ENCODE measurements at places on chromosomes 12 and 14.

- DNase-seq, result peak; percentile 8
Observed at GRCh38 chr14:26008290-26008689, 589.5 kb downstream of the NOVA1 start.

GRCh38 chr12:91695964-91696363 is 449.7 kb downstream of the BTG1 start:
- no peak for DNase-seq

DNA sequence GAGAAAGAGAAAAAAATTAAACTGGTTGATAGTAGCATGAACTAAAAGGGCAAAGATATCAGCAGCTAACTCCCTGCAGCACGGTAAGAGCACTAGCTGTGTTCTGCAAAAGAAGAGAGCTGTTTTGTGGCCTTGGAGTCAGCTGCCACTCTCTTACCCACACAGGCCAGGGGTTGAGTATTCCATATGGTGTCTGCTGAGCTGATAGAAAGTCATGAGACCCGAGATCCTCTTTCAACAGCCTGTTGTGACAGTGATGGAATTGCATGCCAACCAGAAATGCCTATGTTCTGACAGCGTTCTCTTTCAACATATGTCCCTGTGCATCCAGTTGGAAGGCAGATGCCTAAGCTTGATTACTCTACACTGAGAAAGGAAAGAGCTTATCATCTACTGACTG is 39.9 kb downstream of the TMTC1 start:
- peak; percentile 12 for DNase-seq

- DNase-seq, result no peak
Observed at GRCh38 chr12:90084018-90084417, 375.4 kb upstream of the ATP2B1 start.

- DNase-seq, result no peak
Observed at GRCh38 chr12:111149299-111149698, 219.6 kb downstream of the PHETA1 start.

DNA sequence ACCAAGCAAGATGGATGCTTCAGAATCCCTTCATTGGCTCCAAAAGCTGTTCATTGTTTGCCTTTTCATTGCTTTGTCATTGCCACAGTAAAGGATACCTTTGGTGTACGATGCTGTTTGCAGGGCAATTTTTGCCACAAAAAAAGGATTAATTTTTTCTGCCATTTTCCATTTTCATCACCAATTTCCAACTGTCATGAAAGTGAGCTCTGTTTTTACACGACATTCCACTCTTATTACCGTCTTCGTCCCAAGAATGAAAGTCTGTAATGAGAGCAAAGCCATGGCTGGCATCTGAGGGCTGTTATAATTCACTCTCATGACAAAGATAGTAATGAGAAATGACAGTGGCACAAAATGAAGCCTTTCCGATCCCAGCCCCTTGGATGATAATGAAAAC is 272.7 kb upstream of the DCN start:
- no peak for DNase-seq

GRCh38 chr12:12582895-12583303 is 20.2 kb upstream of the DUSP16 start:
- peak; percentile 58 for DNase-seq

DNA sequence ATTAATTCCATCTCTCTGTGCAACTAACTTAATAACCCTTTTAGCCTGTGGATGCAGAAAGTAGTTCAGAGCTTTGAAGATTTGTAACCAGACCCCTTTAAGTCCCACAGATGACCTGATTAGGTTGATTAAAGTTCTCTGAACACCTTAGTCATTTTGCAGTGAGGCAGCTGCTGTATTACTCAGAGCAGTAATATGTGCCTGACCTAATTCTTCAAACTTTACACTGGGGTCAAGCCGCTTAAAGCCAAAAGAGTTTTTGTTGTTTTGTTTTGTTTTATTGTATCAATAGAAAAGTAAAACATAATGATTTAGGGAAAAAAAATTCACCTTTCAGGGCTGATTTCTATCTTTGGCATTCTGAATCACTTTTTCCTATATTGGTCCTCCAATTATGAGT is 78.6 kb upstream of the PLEKHG7 start:
- DNase-seq, result no peak

GRCh38 chr14:45906257-45906656 is 653.3 kb upstream of the MIS18BP1 start:
- no peak for DNase-seq

- DNase-seq, result no peak
Observed at GRCh38 chr12:103824845-103825244, 16.2 kb downstream of the NT5DC3 start.

DNA sequence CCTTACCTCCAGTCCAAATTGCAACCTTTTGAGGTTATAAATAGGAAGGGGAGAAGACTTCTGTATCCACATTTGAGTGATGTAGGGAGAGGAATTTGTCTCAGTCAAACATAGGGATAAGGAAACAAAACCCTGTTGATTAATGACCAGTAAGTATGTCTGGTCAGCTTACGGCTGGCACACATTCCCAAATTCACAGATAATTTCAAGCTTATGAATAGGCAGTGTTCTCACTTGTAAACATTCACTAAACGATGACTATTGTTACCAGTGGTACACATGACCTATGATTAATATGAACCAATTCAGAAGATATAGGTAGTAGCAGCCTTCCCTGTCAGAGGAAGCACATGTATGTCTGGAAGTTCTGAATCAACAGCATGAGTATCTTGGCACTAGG is 33.0 kb upstream of the SLC5A8 start:
- no peak for DNase-seq

DNA sequence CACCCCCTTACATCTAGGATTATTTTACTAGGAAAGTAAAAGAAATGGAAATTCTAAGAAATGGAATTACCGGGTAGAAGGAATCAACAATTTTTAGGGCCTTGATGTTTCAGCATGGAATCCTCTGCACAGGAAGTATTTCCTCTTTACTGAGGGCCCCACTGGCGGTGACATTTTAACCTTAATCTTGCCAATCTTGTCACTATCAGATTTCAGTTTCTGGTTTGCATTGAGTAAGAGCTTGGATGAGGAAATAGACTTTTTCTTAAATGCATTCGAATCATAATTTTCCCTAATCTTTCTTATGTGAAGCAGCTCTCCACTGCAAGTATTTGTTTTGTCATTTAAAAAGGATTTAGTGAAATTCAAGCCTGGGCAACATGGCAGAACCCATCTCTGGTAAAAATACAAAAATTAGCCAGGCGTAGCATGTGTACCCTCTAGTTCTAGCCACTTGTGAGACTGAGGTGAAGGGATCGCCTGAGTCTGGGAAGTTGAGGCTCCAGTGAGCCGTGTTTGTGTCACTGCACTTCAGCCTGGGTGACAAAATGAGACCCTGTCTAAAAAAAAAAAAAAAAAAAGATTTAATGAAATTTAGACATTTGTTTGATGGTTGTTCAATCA is 40.7 kb downstream of the TPCN1 start:
- no peak for DNase-seq

DNA sequence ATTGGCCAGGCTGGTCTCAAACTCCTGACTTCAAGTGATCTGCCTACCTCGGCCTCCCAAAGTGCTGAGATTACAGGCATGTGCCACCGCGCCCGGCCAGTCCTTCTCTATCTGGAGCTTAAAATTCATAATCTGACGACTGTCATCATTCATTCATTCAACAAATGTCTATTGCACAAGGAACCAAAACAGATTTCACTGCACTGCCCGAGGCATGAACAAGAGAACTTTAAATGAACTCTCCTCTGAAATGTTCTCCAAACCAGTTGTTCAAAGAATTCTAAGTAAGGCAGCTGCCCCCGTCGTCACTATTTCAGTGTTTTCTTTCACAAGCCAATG is 44.8 kb upstream of the METAP2 start:
- DNase-seq, result peak; percentile 11

GRCh38 chr14:51901475-51902024 is 41.1 kb downstream of the GNG2 start:
- DNase-seq, result no peak

DNA sequence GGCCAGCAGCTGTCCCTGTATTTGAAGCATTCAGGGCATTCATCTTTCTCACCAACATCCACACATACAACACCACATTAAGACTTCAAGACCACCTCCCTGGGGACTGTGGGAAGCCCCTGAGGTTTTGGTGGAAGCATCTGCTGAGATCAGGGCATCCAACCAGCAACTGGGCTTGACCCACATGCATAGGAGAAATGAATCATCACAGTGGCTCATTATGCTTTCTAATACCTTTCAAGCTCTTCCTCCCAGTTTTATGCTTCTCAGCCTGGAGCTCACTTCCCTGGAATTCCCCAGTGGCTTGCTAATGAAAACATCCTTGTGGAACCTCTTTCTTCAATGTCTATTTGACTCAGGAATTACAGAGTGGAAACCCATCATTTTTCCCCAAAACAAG is 21.4 kb upstream of the CMKLR1 start:
- no peak for DNase-seq

DNA sequence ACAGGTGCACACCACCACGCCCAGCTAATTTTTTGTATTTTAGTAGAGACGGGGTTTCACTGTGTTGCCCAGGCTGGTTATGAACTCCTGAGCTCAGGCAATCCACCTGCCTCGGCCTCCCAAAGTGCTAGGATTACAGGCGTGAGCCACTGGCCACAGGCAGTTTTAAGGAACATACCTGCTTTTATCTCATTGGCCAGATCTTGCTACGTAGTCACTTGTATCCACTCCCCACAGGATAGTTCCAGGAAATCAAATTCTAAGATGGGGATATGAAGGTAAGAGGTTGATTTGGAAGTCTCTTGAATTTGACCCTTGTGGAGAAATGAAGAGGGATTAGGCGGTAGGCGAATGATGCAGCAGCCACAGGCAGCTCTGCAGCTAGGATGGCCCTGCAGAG is 8.8 kb upstream of the PLEKHG6 start:
- DNase-seq, result no peak

GRCh38 chr12:92551853-92552397 is 150.9 kb upstream of the PLEKHG7 start:
- DNase-seq, result peak; percentile 44

DNA sequence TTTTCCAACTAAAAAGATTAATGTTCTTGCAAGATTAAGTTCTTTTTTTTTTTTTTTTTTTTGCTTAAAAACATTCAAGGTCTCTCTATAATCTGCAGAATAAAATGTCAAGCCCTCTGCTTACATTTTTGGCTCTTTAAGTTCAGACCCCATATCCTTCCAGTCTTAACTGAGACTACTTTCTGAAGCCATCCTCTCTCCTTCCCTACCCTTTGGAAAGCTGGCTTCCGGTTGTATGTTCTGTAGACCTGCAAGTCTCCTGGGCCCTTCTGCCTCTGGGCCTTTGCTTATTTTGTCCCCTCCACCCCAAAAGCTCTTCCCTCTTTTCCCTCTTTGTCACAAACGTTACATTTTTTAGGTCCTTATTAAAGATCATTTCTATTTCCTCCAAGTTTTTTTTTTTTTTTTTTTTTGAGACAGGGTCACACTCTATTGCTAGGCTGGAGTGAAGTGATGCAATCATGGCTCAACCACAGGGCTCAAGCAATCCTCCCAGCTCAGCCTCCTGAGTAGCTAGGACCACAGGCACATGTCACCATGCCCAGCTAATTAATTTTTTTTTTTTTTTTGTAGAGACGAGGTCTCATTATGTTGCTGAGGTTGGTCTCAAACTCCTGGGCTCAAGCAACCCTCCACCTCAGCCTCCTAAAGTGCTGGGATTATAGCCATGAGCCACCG is 46.5 kb downstream of the PTPRB start:
- no peak for DNase-seq

DNA sequence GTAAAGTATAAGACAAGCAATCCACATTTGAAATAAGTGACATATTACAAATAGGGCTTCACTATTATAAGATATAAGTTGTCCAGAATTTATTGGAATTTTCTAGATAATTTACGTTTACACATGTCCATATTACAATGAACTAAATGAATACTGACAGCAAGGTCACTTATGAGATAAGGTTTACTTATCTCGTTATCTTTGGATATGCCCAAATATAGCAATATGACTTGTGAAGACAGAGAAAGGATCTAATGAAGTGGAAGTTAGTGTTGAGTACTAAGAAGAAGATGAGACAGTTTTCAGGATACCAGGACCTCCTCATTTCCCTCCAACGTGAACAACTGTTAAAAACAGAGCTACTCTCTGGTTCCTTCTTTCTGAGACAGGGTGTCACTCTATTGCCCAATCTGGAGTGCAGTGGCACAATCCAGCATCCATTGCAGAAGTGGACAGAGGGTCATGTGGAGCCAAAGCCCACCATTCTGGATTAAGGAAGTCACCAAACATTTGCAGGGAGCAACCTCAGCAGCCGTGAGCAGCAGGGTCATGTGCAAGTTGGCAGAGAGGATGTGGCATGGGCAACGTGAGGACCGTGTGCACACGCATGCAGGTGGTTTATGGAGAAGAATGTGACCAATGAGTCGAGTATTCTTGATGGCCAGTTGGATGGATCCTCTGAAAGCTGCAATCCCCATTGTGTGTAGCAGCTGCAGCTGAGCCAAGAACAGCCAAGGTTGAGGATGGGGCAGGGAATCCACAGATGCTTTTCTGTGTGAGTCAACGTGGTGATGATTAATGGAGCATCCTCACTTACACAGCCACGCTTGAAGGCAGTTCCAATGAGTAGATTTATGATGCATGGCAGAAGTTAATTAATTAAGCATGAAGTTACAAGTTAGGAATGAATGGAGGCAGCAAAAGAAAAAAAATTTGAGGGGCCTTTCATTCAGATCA is 111.0 kb downstream of the BICD1 start:
- no peak for DNase-seq

- no peak for DNase-seq
Observed at GRCh38 chr14:99241325-99242010, 30.5 kb downstream of the BCL11B start.

GRCh38 chr12:33672836-33673577 is 233.4 kb upstream of the SYT10 start:
- no peak for DNase-seq

- DNase-seq, result peak; percentile 23
Observed at GRCh38 chr14:62138593-62138992, 376.4 kb downstream of the SNAPC1 start.

DNA sequence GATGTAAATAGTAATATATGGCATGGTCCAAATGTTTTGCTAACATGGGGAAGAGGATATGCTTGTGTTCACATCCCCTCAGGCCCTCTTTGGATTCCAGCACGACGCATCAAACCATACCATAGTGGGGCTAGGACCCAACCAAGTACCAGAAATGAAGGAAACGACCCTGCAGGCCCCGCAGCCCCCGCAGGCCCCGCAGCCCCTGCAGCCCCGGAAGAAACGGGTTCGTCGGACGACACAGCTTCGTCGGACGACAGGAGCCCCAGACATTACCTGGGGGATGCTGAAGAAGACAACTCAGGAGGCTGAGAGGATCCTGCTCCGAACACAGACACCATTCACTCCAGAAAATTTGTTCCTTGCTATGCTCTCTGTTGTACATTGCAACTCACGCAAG is 119.9 kb downstream of the PPHLN1 start:
- DNase-seq, result no peak

- DNase-seq, result peak; percentile 73
Observed at GRCh38 chr12:26831951-26832821, 808 bp downstream of the ITPR2 start.
